Activated CD4-positive, alpha-beta memory T cell treated with anti-CD3 and anti-CD28 coated beads for 36 hours (primary cell): ENCODE measurements at places on chromosomes 1 and 21. TPM values are rescaled to one million over a fixed set of nuclear protein-coding genes. Genes with fewer than 3 reads are reported as not detected.
A peak's percentile ranks its signal among the peaks of the same experiment; 100 is the strongest.

Gene NOS1AP
- total RNA-seq, result not detected

Gene KLHDC9
- total RNA-seq, result 1.6 TPM

Gene OR14K1
- not detected for total RNA-seq

Gene MR1
- total RNA-seq, result 19.5 TPM

Gene ATP6V1G3
- not detected for total RNA-seq

Gene KRTAP27-1
- total RNA-seq, result not detected

Gene COL18A1
- total RNA-seq, result 4.5 TPM

Gene FCAMR
- not detected for total RNA-seq

Gene SLAMF7
- 11.4 TPM for total RNA-seq

GRCh38 chr1:152024223-152024622 is 12.6 kb downstream of the S100A11 start:
- H3K36me3 ChIP-seq, result peaks cover 7% of the 10 kb centered on the region
- H3K27ac ChIP-seq, result no peak overlapping the region
- DNase-seq, result no peak

DNA sequence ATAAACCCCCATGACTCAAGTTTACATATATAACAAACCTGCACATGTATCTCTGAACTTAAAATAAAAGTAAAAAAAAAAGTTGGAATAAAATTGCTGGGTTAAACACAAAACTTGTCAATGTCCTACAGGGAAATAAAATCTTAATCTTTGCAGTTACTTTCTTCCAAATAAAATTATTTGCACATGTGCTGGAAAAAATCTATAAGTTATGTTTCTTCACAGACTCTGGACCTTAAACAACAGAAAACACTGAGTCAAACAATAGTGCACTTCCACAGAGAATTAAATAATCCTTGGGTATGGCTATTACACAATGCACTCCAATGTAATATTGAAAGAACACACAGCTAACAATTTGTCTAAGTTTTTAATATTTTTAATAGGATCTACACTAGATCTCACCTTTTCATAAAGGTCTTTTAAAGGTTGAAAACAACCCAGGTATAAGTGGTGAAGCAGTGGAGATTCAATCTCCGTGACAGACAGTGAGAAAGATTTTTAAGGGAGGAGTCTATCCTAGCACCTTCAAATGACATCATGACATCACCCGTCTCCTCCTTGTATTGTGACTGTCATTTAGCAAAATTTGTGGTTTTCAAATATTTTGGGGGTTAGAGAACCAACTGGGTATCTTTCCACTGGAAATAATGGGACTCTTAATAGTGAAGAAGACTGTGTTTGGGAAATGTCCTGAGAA is 25.2 kb upstream of the FGGY start:
- H3K36me3 ChIP-seq, result no peaks in the 10 kb centered on the region
- peaks cover 5% of the 10 kb centered on the region for H3K4me1 ChIP-seq
- no peak overlapping the region for H3K27ac ChIP-seq
- no peak for DNase-seq

DNA sequence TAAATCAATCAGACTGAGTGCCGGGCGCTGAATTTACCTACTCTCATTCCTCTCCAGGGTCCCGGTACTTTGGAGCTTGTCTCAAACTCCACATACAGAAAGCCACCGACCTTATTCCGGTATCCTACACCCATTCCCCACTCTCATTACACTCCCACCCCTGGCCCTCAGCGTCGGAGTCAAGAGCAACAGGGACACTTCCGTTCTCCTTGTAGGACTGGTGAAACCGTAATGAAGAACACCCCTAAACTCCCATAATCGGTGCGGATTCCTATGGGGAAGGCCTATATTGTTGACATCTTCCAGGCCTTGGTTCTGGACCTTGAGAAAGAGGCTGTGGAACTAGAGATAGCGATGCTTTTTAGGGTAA is 798 bp downstream of the ZBED6 start:
- H3K27ac ChIP-seq, result peak overlapping the region; percentile 94
- DNase-seq, result peak; percentile 48
- H3K4me1 ChIP-seq, result peaks cover 50% of the 10 kb centered on the region
- peak overlapping the region; percentile 95 for H3K4me3 ChIP-seq
- no peaks in the 10 kb centered on the region for H3K27me3 ChIP-seq

DNA sequence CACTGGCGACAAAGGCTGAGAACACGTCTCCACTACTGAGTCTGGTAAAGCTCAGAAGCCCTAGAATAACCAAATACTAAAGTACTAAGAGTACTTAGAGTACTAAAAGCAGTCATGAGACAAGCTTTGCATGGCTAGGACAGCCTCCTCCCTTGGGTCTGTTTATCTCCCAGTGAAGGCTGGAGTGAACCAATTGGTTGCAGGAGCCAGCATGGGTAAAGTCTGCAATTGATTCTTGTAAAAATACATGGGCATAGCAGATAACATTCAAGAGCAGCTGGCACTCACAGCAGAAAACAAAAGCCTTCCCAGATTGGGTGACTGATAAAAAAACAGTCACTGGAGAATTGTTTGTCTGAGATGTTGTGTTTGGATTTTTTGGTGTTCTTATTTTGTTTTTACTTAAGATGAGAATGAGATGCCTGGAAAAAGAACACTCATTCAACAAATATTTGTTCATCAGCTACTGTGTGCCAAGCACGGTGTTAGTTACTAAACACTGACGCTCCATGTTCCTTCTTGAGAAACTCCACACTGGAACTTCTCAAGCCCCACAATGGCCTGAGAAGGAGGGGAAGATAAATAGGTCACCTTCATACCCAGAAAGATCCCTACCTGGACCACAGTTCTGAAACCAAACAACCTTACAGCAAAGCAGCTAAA is 3.7 kb downstream of the IRF6 start:
- no peaks in the 10 kb centered on the region for H3K36me3 ChIP-seq
- H3K27me3 ChIP-seq, result peaks cover 5% of the 10 kb centered on the region
- H3K27ac ChIP-seq, result no peak overlapping the region
- H3K4me3 ChIP-seq, result no peak overlapping the region
- H3K4me1 ChIP-seq, result peaks cover 9% of the 10 kb centered on the region

DNA sequence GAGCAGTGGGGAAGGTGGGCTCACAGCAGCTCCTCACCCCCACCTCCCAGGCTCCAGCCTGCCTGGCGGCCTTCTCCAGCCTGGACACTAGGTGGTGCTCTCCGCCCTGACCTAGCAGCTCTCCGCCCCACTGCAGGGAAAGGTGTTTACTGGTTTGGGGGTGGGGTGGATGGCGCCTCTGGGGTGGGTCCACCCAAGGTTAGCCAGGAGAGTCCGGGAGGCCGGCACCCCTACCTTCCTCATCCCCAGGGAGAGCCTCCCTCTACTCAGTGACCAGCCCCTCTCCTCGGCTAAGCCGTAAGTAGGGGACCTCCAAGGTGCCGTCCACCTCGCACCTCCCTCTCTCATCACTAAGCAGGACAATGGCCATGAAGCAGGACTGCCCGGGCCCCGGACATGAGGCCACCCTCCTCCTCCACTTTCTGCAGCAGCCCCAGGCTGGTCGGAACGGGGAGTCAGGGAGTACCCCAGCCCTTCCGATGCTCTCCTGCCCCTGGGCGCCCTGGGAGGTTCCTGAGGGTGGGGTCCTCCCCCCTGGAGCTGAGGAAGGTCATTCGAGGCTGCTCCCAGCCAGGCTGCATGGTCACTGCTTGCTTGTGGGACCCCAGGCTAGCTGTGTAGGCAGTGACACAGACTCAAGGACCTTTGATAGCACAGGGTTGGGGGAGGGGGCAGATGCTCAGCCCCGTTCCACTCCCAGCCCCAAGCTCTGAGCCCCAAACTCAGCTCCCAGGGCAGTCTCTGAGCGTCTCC is 101.4 kb upstream of the VAMP3 start:
- no peaks in the 10 kb centered on the region for H3K4me1 ChIP-seq
- no peak overlapping the region for H3K27ac ChIP-seq
- H3K36me3 ChIP-seq, result no peaks in the 10 kb centered on the region
- peaks cover 5% of the 10 kb centered on the region for H3K27me3 ChIP-seq
- peak; percentile 66 for DNase-seq
- H3K4me3 ChIP-seq, result no peak overlapping the region

- no peaks in the 10 kb centered on the region for H3K36me3 ChIP-seq
- H3K27ac ChIP-seq, result no peak overlapping the region
- H3K27me3 ChIP-seq, result no peaks in the 10 kb centered on the region
- no peak for DNase-seq
These were observed 86.2 kb downstream of the NGF start for GRCh38 chr1:115251856-115252255.

DNA sequence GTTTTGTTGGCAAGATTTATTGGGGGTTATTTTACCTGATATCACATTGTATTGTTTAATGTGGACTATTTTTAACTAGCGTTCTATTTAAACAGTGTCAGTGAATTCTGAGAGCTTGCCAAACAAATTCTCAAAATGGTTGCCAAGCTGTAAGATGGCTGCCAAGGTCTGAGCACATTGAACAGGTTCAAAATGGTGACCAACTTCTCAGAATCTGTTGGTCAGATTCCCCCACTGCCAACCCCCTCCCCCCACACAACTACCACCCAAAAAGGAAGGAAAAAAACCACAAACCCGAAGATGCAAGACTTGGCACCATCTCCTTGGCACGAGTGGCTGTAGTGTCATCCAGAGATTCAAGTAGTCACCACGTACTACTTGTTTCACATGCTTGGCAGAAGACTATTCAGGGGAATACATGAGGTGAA is 159.1 kb downstream of the NFIA start:
- DNase-seq, result no peak
- H3K4me3 ChIP-seq, result no peak overlapping the region
- no peaks in the 10 kb centered on the region for H3K4me1 ChIP-seq

GRCh38 chr1:116386042-116386441 is 13.0 kb downstream of the ATP1A1 start:
- H3K4me1 ChIP-seq, result peaks cover 74% of the 10 kb centered on the region
- no peak overlapping the region for H3K4me3 ChIP-seq
- H3K27ac ChIP-seq, result no peak overlapping the region
- no peak for DNase-seq
- peaks cover 61% of the 10 kb centered on the region for H3K36me3 ChIP-seq

GRCh38 chr1:91900562-91900961 is 14.6 kb upstream of the TGFBR3 start:
- DNase-seq, result no peak
- H3K36me3 ChIP-seq, result no peaks in the 10 kb centered on the region
- H3K27me3 ChIP-seq, result peaks cover 3% of the 10 kb centered on the region
- H3K27ac ChIP-seq, result no peak overlapping the region
- no peak overlapping the region for H3K4me3 ChIP-seq

DNA sequence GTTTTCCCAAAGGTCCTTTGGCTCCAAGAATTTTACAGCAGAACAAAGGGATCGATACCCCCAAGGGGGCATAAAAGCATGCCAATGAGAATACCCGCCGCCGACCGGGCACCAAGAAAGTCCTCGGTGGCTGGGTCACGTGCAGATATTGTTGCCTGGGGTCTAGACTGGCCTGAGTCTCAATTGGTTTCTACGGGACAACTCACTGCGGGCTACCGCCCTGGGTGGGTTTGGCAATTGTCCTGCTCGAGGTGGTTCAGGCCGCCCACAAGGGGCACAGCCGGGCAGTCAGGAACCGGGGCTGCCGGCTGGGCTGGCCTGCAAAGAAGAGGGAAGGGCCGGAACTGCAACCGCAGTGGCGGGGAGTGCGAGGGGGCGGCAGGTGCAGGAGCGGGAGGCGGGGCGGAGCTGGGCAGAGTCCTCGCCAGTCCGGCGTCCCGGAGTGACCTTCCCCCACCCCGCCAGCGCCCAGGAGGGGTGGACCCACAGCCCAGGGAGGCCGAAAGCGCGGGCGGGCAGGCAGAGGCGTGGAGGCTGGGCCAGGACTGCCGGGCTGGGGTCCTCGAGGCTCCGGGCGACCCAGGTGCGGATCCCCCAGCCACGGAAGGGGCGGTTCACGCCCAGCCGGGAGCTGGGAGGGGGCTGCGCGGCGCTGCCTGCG is 926 bp upstream of the ATP1B1 start:
- peaks cover 24% of the 10 kb centered on the region for H3K27me3 ChIP-seq
- no peak overlapping the region for H3K27ac ChIP-seq
- no peaks in the 10 kb centered on the region for H3K36me3 ChIP-seq

DNA sequence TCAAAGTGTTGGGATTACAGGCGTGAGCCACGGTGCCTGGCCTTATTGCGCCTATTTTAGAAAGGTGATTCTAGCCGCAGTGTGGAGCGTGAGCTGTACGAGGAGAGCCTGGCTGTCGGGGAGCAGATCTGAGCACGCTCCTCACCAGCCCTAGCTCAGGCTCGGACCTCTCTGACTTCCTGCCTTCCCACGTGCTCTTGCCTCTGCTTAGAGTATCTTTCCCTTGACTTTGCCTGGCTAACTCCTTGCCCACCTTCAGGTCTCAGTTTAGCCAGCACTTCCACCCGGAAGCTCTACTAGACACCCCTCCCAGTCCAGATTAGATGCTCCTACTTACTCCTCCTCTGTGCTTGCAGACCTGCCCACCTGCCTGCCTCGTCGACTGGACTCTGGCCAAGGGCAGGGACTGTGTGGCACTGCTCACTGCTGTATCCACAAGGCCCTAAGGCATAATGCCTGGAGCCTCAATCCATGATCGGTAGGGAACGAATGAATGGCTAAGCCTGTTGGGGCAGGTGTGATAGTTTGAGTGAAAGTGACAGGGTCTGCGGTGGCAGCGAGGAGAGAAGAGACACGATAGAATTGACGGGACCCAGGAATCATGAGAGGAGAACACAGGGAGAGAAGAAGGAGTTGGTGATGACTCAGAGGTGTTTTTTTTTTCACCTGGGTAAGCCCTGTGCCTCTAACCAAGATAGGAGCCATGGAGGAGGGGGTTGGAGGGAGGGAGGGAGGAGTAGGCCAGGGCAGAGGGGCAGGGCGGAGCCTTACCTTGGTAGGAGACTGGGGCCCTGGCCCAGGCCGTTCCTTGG is 28.1 kb upstream of the WASF2 start:
- no peaks in the 10 kb centered on the region for H3K27me3 ChIP-seq
- DNase-seq, result no peak
- peaks cover 30% of the 10 kb centered on the region for H3K4me1 ChIP-seq
- no peaks in the 10 kb centered on the region for H3K36me3 ChIP-seq

DNA sequence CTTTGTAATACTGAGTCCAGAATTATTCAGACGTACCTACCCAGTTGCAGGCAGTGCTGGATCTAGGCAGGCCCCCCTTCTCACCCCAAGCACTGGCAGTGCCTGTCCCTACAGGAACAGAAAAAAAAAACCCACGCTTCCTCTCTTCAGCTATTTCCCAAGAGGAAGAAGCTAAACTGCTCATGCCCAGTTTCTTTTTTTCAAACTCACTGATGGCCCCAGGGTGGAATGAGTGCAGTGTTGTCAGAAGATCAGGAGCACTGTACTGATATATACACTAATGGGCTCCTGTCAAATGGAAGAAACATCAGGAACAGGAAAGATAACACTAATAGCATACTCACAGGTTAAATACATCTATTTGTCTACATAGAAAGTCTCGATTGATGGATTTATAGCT is 28.2 kb upstream of the DOCK7 start:
- H3K4me1 ChIP-seq, result no peaks in the 10 kb centered on the region
- H3K27me3 ChIP-seq, result peaks cover 4% of the 10 kb centered on the region
- no peak overlapping the region for H3K27ac ChIP-seq
- H3K4me3 ChIP-seq, result no peak overlapping the region
- DNase-seq, result no peak
- no peaks in the 10 kb centered on the region for H3K36me3 ChIP-seq
